Bronchial epithelial cell (primary cell): ENCODE measurements at places on chromosomes 3 and 15. TPM values are rescaled to one million over a fixed set of nuclear protein-coding genes. Genes with fewer than 3 reads are reported as not detected.

Gene GOLGA6D
- total RNA-seq: not detected in 2 replicates

Gene NR1I2
- not detected in 2 replicates for total RNA-seq

Gene PARP3
- total RNA-seq: 3.6 and 5.0 TPM in 2 replicates

Gene PLSCR2
- total RNA-seq: 0.26 TPM in 1 of 2 replicates, not detected in the other

Gene SH3BP5
- 3.6 and 6.3 TPM in 2 replicates for total RNA-seq

Gene ATP10A
- total RNA-seq: 0.26 and 1.8 TPM in 2 replicates

Gene IQCB1
- 25.6 and 34.0 TPM in 2 replicates for total RNA-seq

Gene DLEC1
- total RNA-seq: 0.26 TPM in 2 replicates

Gene CPNE9
- not detected in 2 replicates for total RNA-seq

Gene CHST2
- 2.1 and 2.9 TPM in 2 replicates for total RNA-seq

Gene FHIT
- total RNA-seq: 1.6 and 2.6 TPM in 2 replicates

Gene GOLGA8R
- total RNA-seq: 0.53 and 2.8 TPM in 2 replicates

Gene KLHDC8B
- 37.9 and 95.5 TPM in 2 replicates for total RNA-seq

Gene CTXN2
- not detected in 2 replicates for total RNA-seq

Gene TXNRD3
- 9.9 and 10.3 TPM in 2 replicates for total RNA-seq

Gene MFGE8
- 24.0 and 38.8 TPM in 2 replicates for total RNA-seq

Gene GNL3
- total RNA-seq: 167 and 232 TPM in 2 replicates

Gene IGF1R
- total RNA-seq: 23.2 and 39.5 TPM in 2 replicates

Gene GRM2
- total RNA-seq: under 0.01 TPM in 2 replicates

Gene BUB1B
- total RNA-seq: 0.79 and 0.90 TPM in 2 replicates

Gene RBPMS2
- not detected in 2 replicates for total RNA-seq

Gene SLCO2A1
- not detected in 2 replicates for total RNA-seq

Gene MKRN3
- total RNA-seq: not detected in 2 replicates

Gene CSTA
- total RNA-seq: 107 and 652 TPM in 2 replicates

Gene PDZRN3
- total RNA-seq: 0.77 and 0.79 TPM in 2 replicates

Gene SLC28A2
- total RNA-seq: not detected in 2 replicates

Gene RASL12
- total RNA-seq: not detected in 2 replicates

Gene LMAN1L
- under 0.01 TPM in 1 of 2 replicates, not detected in the other for total RNA-seq

Gene COL8A1
- total RNA-seq: 2.7 and 3.9 TPM in 2 replicates

Gene PLS1
- 17.1 and 26.0 TPM in 2 replicates for total RNA-seq

Gene COL6A5
- total RNA-seq: not detected in 2 replicates

Gene CCR9
- total RNA-seq: not detected in 2 replicates

Gene LSMEM2
- under 0.01 TPM in 1 of 2 replicates, not detected in the other for total RNA-seq

Gene CA12
- total RNA-seq: 44.0 TPM in 2 replicates

Gene C3orf85
- total RNA-seq: not detected in 2 replicates

Gene PDIA5
- total RNA-seq: 29.2 and 32.4 TPM in 2 replicates

Gene MBD4
- total RNA-seq: 11.3 and 24.5 TPM in 2 replicates

Gene C3orf22
- total RNA-seq: not detected in 2 replicates

Gene MYLK
- 2.6 and 3.2 TPM in 2 replicates for total RNA-seq

Gene CD80
- not detected in 2 replicates for total RNA-seq

Gene VGLL3
- total RNA-seq: 0.64 and 1.1 TPM in 2 replicates

Gene CCR3
- under 0.01 TPM in 1 of 2 replicates, not detected in the other for total RNA-seq

Gene PLD1
- total RNA-seq: 10.5 and 20.0 TPM in 2 replicates

Gene FMN1
- 1.6 and 2.2 TPM in 2 replicates for total RNA-seq

Gene GALNT15
- 0.53 TPM in 1 of 2 replicates, not detected in the other for total RNA-seq

Gene PTPRG
- total RNA-seq: 9.6 and 11.1 TPM in 2 replicates

Gene HESX1
- 0.13 and 0.26 TPM in 2 replicates for total RNA-seq

Gene TIMP4
- 1.1 and 2.6 TPM in 2 replicates for total RNA-seq

Gene MAGEL2
- total RNA-seq: not detected in 2 replicates

Gene C2CD4A
- total RNA-seq: 0.53 and 1.3 TPM in 2 replicates

Gene SHF
- 0.77 and 0.79 TPM in 2 replicates for total RNA-seq

Gene SLC15A2
- 2.6 and 2.8 TPM in 2 replicates for total RNA-seq

Gene ECE2
- not detected in 2 replicates for total RNA-seq

Gene STRC
- 0.38 and 0.53 TPM in 2 replicates for total RNA-seq

Gene CPN2
- not detected in 2 replicates for total RNA-seq
